ENCODE measurements at places on chromosomes 4 and X. TPM values are rescaled to one million over a fixed set of nuclear protein-coding genes. Genes with fewer than 3 reads are reported as not detected.

SSX3 gene
- not detected for total RNA-seq

HEPH gene
- total RNA-seq, result 102 TPM

C4orf33 gene
- total RNA-seq, result 6.3 TPM

GABRE gene
- total RNA-seq, result 33.6 TPM

CXorf65 gene
- total RNA-seq, result not detected

IL3RA gene
- not detected for total RNA-seq

TMSB15B gene
- 1.5 TPM for total RNA-seq

PDZD11 gene
- total RNA-seq, result 42.8 TPM

GC gene
- not detected for total RNA-seq

HDAC8 gene
- 25.7 TPM for total RNA-seq

ARAP2 gene
- 0.52 TPM for total RNA-seq

RGN gene
- total RNA-seq, result 4.7 TPM

SPANXB1 gene
- total RNA-seq, result not detected

MAGEE1 gene
- total RNA-seq, result 2.9 TPM

ATOH1 gene
- total RNA-seq, result not detected

SLC6A14 gene
- not detected for total RNA-seq

OCIAD2 gene
- 44.8 TPM for total RNA-seq

PRIMPOL gene
- total RNA-seq, result 9.7 TPM

CXCL1 gene
- 120 TPM for total RNA-seq

GAGE1 gene
- total RNA-seq, result not detected

KIT gene
- 1.2 TPM for total RNA-seq

TLR1 gene
- total RNA-seq, result 1.5 TPM

NAA15 gene
- total RNA-seq, result 26.6 TPM

HTR2C gene
- not detected for total RNA-seq

TRIM60 gene
- not detected for total RNA-seq

EPHA5 gene
- 3.9 TPM for total RNA-seq

AADAT gene
- total RNA-seq, result 2.8 TPM

SLC10A6 gene
- total RNA-seq, result 0.20 TPM

Measured in smooth muscle cell of the pulmonary artery (primary cell).